ENCODE measurements at places on chromosomes 2 and 18.

DNA sequence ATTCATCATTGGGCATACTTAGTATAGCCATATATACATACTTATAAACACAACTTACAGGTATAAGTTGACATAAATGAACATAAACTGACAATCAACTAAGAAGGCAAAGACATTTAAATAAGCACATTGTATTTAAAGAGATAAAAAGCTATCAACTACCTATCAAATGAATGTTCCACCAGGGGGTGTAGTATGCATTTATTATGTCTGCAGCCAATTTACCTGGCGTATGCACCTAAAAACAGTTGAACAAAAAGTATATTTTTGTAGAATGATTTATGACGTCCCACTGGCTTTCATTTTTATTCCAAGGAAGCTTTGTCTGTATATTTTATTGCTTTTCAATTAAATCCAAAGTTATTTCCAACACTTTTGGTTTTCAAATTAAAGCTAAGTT, 323.5 kb downstream of the AFF3 start:
- DNase-seq: no peak

DNA sequence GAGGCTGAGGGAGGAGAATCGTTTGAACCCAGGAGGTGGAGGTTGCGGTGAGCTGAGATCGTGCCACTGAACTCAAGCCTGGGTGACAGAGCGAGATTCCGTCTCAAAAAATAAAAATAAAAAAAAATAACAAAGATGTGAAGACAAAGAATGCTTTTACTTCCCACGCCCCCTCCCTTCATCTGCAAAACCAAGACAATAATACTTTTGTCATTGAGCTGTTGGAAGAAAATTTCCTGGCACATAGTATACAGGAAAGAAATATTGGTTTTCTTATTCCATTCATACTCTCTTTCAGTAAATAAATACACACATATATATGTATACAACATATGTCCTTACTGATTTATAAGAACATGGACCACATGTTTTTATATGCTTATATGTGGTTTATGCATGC, 12.2 kb downstream of the GREB1 start:
- DNase-seq: no peak

DNA sequence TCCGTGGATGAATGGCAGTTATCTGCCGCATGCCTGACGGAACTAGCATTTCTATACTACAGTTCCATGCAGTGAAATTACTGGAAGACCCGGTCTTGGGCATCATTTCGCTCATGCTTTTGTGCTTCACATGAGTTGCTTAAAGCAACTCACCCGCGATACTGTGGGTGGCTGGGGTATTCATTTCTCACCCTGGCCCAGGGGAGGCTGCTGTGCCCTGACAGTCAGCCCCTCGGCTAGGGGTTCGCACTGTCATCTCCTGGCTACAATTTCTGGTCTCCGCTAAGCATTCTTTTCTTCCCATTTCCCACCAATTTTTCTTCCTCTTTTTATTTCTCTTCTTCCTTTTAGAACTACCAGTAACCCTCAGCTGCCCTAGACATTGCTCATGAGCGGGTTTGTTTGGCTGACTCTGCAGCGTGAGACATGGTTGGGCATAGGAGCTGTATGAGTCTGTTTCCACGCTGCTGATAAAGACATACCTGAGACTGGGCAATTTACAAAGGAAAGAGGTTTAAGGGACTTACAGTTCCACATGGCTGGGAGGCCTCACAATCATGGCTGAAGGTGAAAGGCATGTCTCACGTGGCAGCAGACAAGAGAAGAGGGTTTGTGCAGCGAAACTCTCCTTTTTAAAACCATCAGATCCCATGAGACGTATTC, 16.5 kb upstream of the CNDP2 start:
- no peak for DNase-seq

DNA sequence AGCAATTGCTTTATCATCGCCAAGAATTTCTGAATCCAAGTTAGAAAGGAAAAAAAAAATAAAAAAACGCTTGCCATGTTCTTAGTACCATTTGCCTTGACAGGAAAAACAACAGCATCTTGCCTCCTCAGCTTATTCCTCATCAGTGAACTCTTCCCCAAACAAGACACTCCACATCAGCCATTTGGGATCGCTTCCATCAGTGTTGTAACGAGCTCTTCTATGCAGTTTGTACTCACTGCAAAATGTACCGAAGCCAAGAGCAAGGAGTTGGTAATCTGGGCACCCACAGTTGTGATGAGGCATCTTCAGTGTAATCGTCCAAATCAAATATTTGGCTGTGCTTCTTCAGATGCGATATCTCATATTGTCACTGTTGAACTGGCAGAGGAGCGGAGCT, 503.7 kb downstream of the TMEM182 start:
- no peak for DNase-seq

DNA sequence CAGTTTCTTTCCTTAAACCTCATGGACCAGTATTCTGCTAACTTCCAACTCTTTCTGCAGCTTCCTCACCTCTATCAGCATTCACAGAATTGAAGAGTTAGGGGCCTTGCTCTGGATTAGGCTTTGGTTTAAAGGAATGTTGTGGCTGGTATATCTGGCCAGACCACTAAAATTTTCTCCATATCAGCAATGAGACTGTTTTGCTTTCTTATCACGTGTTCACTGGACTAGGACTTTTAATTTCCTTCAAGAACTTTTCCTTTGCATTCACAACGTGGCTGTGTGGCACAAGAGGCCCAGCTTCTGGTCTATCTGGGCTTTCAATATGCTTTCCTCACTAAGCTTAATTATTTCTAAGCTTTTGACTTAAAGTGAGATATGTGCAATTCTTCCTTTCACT, 33.4 kb downstream of the SP3 start:
- DNase-seq: no peak

GRCh38 chr18:27860701-27861107, 316.2 kb downstream of the CDH2 start:
- DNase-seq: no peak

- DNase-seq: no peak
Measured at GRCh38 chr2:211281430-211282073, 725.2 kb downstream of the CPS1 start.

DNA sequence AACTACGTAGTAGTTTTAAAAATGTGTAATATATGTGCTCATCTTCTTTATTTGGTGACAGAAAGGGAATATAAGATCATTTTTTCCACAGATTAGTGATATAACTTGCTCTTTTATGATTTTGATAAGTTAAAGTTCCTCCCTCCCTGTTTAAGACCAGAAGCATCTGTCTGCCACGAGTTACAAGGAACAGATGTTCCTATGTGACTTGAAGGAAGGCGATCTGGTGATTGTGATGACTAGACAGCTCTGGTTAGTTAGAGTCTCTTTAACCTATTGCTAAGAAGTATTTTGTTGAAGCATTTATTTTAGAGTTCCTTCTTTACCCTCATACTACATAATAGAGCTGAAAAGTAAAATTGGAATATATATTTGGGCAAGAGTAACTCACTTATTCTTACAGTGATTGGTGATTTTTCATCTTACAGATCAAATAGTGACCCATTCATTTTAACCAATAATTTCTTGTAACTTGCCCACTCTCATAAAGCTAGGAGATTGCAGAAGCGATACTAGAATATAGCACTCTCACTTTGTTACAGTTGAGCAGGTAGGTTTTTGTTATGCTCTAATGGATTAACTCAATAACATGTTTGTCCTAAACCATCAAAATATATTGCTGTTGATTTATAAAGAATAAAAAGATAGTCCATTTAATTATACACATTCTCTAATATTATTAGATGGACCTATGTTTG, 218.7 kb downstream of the SLC4A10 start:
- no peak for DNase-seq

DNA sequence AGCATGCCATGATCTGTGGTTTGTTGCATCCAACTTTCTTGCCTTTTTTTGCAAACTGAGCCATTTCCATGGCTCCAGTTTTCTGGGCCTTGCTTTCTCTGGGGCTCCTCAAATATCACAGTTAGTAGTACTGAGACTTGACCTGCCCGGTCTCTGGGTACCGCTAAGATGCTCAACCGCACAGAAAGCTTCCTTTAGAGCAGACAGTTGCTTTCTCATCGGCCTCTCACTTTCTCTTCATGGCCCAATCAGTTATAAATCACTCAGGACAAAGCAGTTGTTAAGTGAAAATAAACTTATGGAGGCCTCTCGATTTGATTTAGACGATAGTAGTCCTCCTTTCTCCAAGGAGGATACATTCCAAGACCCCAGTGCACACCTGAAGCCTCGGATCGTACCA, 141.2 kb upstream of the ASB18 start:
- DNase-seq: no peak

DNA sequence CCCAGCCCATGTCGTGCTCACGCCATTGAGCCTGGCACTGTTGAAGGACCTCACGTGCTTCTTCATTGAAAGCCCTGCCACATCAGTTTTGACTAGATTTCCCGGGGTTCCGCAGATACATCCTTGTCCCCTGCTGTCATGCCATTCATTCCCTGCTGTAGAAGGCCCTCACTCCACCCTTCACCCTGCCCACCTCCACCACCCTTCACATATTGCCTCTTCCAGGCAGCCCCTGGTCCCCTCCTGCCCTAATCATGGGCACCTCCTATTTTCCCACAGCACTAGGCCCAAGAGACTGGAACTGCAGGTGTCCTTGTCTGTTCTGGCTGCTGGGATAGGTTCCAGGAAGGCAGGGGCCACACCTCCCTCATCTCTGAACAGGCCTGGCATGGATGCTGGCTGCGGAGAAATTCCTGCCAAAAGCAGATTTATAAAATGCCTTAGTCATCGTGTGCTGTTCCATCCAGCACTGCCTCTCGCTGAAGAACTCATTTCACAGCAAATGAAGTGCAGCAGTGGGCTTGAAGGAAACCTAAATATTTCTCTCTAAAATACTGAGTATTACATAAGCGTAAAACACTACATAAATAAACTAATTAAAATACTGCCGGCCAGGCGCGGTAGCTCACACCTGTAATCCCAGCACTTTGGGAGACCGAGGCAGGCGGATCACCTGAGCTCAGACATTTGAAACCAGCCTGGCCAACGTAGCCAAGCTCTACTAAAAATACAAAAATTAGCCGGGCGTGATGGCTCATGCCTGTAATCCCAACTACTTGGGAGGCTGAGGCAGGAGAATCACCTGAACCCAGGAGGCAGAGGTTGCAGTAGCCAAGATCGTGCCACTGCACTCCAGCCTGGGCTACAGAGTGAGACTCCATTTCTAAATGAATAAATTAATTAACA, 38.4 kb downstream of the EIF4E2 start:
- no peak for DNase-seq

DNA sequence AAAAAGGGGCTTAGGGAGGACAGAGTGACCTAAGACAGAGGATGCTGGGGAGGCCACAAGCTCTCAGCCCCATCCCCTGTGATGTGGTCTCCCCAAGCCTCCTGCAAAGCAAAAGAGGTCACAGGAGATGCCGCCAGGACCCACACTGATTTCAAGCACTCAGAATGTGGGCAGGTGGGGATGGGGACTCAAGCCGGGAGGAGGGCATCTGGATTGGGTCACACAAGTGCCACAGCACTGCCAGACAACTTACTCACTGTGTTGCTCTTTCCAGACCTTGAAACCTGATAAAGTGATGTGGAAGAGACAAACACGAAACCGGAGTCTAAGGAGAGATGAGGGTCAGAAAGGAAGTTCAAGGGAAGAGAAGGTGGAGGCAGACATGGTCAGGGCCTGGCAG, 95.7 kb downstream of the TTC32 start:
- no peak for DNase-seq

- DNase-seq: no peak
Measured at GRCh38 chr2:79832511-79833234, 319.8 kb downstream of the CTNNA2 start.

Data from HAP-1 (cell line).